CD8-positive, alpha-beta memory T cell (primary cell): ENCODE measurements at places on chromosomes 11 and 22.

DNA sequence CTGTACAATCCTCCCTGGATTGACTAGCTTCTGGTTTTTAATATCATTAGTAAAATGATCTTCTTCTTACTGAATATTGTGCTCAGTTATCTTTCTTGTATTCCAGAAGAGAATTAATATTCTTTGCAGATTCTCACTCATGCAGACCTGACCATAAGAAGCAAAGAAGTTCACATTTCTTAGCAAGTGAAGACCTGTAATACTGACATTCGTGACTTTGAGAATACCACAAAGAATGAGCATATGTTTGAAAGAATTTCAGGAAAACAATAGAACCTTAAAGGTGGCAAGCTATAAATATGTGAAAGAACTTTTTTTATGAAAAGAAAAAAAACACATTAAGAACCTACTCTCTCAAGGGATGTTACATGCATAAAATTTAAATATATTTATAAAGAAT, 371.6 kb downstream of the JRKL start:
- DNase-seq, result no peak

GRCh38 chr11:15114501-15115475, at the start of gene INSC:
Gene INSC, plus strand, starts transcription at chr11:15114923. Its CDS starts 34,252 bp downstream, at chr11:15149175.
- no peak for DNase-seq

DNA sequence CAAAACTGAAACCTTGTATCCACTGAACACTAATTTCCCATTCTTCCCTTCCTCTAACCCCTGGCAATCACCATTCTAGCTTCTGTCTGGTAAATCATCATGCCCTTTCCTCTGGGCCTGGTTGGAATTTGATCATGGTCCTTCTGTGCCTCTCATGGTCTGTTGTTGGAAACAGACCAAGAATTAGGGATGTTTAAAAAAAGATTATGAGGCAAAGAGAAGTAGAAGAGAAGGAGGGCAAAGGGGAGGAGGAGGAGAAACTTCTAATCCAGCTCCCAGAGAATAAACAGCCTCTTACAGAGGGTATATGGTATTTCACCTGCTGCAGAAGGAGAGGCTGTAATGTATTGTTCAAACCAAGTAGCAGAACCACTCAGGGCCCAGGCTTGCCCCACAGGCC, 10.6 kb downstream of the BCO2 start:
- no peak for DNase-seq

GRCh38 chr11:93166194-93166593, 31.6 kb downstream of the SLC36A4 start:
- DNase-seq, result no peak

- no peak for DNase-seq
Observed at GRCh38 chr11:111735262-111736116, 30.7 kb downstream of the PPP2R1B start.

DNA sequence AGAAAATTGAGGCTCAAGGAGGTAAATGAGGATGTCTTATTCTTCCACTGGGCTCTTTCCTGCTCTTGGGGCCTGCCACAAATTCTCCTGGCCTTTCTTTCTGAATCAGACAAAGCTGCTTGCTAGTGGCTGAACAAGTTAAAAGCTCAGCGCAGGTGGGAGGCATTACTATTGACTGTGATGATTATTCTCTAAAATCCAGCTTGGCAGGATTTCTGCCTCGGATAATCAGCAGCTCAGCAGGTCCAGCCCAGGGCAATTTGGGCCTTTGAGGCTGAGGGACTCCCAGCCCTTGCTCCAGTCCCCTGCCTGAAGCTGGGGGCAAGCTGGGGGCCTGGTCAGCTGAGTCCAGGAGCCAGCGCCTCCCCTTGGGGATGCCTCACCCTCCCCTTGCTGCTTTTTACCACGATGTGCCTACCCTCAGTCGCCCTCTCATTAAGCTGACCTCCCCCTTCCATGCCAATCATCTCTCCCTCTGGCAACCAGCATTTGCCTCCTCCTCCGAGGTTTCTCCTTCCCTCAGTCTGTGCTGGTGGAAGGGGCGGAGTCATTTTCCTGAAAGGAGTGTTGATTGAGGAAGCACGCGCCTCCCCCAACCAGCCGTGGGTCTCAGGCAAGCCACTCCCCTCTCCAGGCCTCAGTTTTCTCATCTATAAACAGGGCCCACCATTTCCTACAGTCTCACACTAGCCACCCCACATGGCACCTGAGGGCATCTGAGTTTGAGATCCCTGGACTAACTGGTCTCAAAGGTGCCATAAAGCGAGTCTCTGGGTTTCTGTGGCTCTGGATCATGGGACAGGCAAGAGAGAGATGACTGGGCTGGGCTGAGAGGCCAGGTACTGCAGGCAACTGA, 60.6 kb upstream of the PRDM11 start:
- no peak for DNase-seq

GRCh38 chr11:78110351-78110750, 29.1 kb downstream of the ALG8 start:
- DNase-seq, result no peak

- DNase-seq, result no peak
Observed at GRCh38 chr11:30821438-30821965, 235.3 kb upstream of the MPPED2 start.

DNA sequence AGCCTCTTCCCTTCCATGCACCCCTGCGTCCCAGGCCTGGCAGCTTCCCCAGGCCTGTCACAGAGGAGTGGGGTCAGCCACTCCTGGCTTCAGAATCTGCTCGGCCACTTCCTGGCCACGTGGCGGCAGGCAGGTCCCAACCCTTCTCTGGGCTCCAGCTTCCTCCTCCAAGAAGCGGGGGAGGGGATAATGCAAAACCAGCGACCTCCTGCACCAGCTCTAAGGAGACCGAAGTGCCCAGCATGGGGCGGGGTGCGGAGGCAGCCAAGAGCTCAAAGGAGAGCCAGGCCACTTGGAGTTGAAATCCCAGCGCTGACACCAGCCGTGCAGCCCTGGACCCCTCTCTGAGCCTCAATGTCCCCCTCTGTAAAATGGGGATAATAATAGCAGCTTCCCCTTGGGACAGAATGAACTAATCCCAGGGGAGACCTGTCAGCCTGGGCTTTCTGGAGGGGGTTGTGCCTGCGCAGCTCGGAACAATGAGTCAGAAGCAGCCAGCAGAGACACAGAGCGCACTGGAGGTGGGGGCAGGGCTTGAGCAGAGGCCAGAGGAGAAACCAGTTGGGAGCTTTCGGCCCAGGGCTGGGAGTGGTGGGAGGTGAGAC, 22.8 kb upstream of the PICK1 start:
- no peak for DNase-seq

DNA sequence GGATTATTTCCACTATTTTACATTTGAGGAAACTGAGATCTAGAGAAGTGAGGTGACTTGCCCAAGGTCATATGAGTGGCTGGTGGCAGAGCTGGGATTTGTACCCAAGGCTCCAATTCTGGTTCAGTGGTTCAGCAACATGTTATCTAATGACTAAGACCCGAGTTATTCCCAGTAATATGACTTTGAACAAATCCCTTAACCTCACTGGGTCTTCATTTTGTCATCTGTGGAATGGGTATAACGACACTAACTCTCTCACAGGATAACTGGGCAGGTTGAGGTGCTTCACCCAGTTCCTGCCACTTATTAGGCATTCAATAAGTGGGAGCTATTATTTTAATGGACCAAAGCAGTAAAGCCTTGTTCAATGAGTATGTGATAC, 489 bp upstream of the OR2AT4 start:
- no peak for DNase-seq
